ENCODE measurements at places on chromosomes 7 and 10.

DNA sequence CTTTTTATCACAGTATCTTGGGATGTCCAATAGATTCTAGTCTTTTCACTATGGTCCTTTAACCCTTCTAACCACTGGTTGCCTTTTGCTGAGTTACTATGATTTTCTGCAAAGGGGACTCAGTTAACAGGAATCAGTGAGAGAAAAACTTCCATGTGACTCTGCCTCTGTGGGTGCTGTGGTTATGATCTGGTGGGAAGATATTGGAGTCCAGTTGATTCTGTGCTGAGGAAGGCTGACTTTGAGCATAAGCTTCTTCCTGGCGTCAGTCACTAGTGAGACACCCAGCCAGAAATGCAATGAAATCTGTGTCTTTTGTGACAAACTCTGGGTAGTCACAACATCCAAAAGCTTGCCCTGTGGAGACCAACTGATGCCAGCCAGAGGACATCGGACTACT, 648.0 kb downstream of the SUGCT start:
- no peak for DNase-seq

DNA sequence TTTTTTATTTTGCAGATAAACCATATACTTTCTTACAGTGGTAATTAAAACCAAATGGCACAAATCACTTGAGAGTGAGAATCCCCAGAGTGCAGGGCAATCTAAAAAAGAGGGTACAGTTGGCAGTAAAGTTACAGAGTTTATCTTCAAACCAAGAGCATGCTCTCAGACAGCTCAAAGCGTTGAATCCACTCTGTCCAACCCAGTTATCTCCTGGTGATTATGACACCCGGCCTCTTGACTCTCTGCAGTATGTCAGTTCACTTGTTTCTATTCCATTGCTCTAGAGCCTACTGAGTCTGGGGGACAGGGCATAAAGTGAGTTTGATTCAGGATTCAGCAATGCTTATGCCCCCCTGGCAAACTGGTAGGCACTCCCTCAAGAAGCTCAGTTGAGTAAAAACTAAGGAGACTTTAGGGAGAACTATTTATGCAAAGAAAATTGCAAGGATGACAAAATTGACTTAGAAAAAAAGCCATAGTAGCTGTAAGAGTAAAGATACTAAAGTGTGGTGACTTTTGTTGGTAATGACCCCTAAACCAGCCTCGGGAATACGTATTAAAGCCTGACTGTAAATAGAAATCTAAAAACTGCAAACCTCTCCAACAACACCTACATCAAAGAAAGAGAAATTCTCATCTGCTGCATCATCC, 55.5 kb downstream of the COL1A2 start:
- DNase-seq, result no peak

- no peak for DNase-seq
Measured at GRCh38 chr10:95478935-95479334, 82.2 kb downstream of the SORBS1 start.

DNA sequence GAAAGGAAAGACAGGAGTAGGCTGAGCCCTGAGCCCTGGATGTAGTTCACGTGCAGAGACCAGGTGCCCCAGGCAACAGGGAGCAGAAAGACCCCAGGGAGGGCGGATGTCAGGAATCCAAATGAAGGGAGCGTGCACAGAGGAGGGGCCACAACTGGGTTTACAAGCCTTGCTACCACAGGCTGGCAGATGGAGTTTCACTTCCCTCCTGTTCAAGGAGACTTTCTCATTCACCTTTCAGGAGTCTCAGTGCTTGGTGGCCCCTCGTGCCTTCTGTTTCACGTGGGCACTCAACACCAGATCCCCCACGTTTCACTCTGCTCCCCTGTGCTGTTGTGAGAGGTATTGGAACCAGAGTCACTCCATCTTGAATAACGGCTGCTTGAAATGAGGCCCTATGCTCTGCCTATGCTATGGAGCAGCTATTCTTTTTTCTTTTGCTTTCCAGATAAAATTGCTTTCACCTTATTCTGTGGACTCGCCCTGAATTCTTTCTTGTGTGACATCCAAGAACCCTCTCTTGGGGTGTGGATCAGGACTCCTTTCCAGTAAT, 601.4 kb upstream of the IGFBP3 start:
- no peak for DNase-seq

DNA sequence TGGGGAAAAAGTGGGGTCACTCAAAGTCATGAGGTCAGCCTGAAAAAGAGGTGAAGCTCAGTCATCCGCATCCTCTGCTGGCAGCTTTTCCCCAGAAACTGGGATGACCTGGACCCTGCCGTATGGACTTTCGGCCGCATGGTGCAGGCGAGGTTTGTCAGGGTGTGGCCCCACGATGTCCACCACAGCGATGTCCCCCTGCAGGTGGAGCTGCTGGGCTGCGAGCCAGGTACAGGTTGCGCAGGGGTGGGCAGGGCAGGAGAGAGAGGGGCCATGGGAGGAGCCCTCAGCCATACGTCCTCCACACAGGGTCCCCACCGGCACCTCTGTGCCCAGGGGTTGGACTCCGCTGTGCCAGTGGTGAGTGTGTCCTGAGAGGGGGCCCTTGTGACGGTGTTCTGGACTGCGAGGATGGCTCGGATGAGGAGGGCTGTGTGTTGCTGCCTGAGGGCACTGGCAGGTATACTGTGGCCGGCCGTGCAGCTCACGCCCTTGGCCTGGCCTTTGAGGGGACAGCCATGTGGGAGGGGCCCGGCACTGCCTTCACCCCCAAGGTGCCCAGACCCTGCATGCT, 23.0 kb upstream of the ZNF467 start:
- DNase-seq, result no peak

DNA sequence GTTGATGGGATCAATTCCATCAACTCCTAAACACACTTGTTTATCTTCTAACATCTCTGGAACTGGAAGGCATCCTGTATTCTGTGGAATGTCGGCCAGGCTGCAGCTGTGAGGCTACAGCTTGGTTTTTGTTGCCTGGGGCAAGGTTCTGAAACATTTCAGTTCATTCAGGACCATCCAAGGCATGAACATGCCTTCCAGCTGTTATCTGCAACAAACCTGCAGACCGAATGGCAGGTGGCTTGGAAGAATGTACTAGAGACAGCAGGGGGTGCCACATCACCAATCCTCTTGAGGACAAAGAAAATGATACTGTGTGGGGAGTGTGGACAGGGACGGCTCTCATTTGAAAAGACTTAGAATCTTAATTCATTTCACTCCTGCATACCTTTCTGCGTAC, 12.4 kb downstream of the PAPOLB start:
- DNase-seq, result no peak

DNA sequence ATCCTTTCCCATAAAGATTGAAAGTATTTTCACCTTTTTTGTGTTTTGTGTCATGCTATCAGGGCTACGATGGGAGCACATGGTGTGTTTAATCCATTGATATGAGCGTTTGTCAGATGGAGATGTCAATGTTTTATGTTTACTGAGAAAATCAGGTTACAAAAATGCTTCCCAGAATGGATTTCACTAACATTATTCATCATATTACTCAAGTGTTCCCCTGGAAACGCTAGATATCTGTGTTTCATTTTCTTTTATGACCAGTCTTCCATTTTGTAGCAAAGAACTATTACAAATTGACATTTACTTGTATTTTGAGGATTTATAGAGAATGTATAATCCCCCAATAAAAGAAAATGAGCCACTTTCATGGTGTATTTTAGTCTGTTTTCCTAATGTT, 293.5 kb upstream of the AKR1E2 start:
- DNase-seq, result no peak

DNA sequence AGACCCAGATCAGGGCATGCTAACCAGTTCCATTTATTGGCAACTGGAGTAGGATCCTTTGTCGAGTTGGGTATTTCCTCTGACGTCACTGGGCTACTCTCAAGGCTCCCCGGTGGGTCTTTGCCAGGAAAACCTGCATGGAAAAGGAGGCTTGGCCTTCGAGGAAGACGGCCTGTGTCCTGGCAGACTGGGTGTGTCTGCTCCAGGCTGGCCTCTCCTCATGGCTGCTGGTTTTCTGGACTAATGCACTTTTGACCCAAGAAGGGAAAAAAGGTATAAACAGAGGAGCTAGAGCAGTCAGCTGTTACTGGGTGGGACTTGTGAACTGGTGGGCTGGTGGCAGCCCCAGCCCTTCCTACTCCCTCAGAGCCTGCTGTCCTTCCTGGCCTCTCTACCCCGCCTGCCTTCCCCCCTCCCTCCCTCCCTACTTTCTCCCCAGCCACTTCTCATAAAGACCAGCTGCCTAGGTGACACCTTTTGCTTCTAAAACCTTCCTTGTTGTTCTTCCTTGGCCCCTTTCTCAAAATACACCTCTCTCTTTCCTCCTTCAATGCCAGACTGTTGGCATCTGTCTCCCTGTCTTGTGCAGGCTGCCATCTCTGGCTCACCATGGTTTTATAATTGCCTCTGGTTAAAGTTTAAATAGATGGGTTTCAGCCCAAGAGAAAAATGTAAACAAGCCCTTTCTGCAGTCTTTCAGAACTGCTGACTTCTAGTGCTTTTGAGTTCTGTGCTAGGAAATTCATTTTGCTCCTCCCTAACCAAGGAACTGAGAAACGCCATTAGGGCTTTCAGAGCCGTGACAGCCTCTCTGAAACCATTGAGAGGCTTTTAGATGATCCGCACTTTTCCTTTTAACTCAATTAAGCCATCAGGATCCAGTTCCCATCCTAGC, 101.8 kb upstream of the MKLN1 start:
- DNase-seq, result no peak

- DNase-seq, result no peak
Measured at GRCh38 chr7:120056227-120056626, 216.7 kb upstream of the KCND2 start.
